ENCODE measurements at places on chromosomes 13 and 19.
A peak's percentile ranks its signal among the peaks of the same experiment; 100 is the strongest.

DNA sequence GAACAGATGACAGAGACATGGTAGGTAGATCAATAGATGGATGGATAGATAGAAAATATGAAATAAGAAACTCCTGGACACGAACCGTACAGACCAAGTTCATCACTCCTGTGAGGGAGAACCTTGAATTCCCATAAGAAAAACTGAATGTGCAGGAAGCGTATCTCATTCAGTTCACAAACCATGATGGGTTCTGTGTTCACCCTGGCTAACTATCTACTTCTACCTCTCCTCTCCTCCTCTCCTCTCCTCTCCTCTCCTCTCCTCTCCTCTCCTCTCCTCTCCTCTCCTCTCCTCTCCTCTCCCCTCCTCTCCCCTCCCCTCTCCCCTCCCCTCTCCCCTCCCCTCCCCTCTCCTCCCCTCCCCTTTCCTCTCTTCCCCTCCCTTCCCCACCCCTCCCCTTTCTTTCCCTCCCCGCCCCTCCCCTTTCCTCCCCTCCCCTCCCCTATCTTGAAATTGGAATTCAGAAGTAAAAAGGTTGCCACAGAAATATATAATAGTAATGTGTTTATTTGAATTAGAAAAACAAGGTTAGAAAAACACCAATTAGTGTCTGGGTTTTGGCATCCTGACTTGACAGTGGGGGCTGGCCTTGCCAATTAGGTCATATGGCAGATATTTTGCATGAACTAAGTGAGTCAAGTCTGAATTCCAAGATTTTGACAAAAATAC lies 75.9 kb downstream of the ANKRD10 start:
- no peak for DNase-seq

DNA sequence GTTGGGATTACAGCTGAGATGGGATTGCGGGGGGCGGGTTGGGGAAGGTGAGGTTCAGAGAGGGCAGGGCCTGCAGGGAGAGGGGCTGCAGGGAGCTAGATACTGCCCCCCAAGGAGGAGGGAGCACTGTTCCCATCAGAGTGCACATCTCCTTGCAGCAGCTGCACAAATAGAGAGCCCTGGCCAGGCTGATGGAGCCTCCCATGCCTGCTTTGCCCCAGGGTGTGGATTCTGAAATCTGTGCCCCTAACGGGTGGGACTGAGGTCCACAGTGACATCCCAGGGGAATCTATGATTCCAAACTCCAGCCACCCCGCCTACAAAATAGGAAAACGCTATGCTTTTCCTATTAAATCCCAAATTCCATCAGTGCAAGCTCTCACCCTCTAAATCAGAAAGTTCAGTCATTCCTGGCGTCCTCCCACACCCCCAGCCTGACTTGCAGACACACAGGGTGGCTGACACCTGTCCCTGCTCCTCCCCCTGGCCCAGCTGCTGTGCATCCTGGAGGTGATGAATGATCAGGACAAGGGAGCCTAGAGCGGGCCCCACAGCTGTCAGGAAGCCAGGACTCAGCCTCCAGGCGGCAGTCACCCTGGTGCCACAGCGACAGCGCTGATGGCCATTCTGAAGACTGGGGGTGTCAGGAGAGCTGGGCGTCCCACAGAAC lies 6.3 kb upstream of the CEACAM21 start:
- DNase-seq, result no peak

DNA sequence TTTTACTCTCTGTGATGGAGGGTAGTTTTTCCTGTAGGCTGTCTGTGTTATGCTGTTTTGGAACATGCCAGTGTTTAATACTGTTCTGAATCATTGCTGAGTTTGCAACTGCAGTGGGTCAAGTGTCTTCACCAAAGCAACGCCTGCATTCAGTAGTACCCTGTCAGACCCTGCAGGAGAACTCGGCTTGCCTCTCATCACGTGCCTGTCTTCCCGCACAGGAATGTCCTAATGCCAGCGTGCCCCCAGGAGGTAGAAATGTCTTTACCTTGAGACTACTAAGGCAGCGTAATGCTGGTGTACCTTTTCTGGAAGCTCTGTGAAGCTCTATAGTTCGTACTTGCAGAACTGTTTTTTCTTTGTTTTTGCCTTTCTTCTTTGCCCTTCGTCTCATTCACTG lies 42.3 kb downstream of the POLR1D start:
- no peak for DNase-seq

- DNase-seq, result no peak
Measured at GRCh38 chr19:306151-306900, 15.1 kb upstream of the PLPP2 start.

DNA sequence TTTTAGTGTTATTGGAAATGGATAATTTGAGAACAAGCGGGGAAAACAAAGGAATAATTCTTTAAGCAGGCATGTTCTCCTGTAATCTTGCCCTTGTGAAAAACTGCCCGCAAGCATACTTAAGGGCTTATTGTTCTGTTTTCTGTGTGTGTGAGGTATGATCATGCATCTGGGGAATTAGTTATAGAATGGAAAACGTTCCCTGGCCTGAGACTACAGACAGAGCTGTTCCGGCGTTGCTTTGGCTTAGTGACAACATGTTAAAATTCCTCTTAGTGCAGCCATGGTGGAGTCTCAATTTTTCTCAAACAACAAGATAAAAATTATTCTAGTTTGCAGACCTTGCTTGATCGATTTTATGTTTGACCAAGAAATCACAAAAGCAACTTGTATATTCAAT lies 560.2 kb upstream of the SPRY2 start:
- no peak for DNase-seq

GRCh38 chr13:44549476-44549875 lies 26.7 kb downstream of the TSC22D1 start:
- no peak for DNase-seq

DNA sequence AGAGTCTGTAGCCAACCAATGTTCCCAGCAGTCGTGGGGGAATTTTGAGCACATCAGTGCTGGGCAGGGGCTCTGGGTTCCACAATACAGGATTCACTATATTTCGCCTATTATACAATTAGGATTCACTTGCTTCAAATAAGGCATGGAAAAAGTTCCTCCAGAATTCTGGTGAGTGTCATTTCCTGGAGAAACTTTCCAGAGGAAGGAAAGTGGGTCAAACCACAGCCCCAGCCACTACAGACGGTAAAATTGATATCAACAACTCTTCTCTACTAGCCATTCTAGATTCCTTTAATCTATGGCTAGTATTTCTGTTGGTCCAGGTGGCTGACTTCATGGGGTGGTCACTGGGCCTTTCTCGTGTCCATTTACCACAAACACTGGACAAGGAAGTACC lies 10.5 kb downstream of the MYCBP2 start:
- DNase-seq, result no peak

- no peak for DNase-seq
Measured at GRCh38 chr19:39083599-39083982, 577 bp upstream of the ACP7 start.

- no peak for DNase-seq
Measured at GRCh38 chr19:15534957-15535864, 26.9 kb downstream of the CYP4F22 start.

DNA sequence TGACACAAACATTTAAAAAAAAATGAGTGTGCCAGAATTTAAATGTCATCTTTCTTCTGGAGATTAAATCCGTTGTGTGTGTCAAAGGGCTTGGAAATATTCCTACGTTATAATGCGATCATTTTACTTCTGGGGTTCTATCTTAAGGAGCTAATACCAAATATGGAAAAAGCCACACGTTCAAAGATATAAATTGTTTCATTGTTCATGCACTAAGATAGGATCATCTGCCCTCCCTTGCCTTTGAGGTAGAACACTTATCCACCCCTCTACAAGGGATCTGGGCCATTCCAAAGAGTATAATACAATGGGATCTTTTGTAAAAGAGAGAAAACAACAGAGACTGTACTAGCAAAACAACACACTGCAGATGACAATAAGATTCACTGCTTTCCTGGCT lies 64.9 kb downstream of the ANKRD10 start:
- no peak for DNase-seq

GRCh38 chr13:94712812-94713560 lies 641 bp upstream of the SOX21 start:
- DNase-seq, result peak; percentile 71

DNA sequence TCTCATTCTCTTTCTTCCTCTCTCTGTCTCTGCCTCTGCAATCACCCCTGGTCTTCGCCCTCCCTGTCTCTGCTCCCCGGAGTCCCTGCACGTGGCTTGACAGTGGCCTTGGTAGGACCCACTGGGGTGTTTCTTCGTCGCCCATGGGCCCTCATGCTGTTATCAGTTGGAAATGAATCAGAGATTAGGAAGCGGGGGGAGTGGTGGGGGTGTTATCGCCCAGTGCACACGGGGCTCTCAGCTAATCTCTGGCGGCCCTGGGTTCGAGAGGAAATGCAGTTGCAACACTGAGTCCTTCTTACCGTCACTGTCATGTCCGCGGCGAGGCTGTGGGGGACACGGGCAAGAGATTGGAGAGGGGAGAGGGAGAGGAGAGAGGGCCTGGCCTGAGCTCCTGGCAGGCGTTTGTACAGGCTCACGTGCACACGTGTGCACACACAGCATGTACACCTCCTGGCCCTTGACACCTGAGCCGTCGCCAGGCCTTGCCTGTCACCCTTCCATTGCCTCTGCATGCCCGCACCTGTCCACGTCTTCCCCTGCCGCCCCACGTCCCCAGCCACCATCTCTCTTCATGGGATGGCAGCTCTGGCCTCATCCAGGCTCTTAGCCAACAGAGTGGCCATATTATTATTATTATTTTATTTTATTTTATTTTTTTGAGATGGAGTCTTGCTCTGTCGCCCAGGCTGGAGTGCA lies 37.8 kb upstream of the SLC7A10 start:
- no peak for DNase-seq

- DNase-seq, result no peak
Measured at GRCh38 chr19:2722541-2723344, 1.6 kb upstream of the DIRAS1 start.

GRCh38 chr19:54390942-54391577 lies 24.2 kb upstream of the TTYH1 start:
- DNase-seq, result peak; percentile 76

- DNase-seq, result peak; percentile 83
Measured at GRCh38 chr19:51016798-51017683, 2.5 kb downstream of the KLK10 start.

- DNase-seq, result peak; percentile 84
Measured at GRCh38 chr13:98977568-98978265, at the start of gene DOCK9. Gene DOCK9, minus strand, starts transcription at chr13:98978064. Its CDS starts 155 bp downstream, at chr13:98977909.

DNA sequence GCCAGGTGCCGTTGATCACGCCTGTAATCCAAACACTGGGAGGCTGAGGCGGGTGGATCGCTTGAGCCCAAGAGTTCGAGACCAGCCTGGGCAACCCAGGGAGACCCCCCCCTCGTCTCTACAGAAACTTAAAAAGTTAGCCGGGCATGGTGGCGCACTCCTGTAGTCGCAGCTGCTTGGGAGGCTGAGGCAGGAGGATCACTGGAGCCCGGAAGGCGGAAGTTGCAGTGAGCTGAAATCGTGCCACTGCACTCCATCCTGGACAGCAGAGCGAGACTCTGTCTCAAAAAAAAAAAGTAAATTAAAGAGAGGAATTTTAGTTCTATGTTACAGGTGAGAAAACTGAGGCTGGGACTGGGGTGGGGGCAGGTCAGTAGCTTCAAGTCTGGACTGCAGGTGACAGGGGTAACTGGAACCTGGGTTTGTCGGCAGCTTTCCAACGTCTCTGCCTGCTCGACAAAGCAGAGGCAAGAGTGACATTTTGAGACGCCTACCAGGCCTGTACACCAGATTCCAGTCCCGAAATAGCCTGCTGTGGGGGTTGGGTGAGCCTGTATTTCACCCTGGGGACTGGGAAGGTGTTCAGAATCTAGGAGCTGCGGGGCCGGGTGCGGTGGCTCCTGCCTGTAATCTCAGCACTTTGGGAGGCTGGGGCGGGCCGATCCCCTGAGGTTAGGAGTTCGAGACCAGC lies 1.2 kb downstream of the SELENOW start:
- peak; percentile 69 for DNase-seq

DNA sequence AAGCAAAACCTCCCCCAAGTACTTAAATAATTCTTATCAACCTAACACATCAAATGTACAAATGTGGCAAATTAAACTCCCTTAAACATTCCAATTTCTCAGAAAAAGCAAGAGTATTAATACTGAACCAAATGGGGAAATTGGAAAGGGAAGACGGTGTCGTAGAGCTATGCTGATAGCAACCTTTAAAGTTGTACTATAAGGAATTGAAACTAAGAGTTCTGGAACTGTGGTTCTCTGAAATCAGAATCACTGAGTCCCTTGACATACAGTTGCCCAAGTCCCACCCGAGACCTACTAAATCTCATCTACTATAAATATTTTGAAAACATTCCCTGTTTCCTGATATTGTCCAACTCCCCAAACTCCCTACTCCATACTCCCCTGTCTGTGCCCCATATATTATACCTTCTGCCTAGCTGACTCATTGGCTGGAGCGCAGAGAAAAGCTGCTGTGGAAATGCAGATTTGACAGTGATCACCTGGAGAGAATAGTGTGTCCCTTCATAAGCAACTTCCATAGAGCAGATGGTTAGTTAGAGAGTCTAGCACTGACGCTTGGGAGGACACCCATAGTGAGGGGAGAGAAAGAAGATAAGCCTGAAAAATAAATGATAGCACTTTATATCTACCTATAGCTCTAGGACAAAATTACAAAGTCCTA lies 51.4 kb upstream of the ITM2B start:
- DNase-seq, result no peak

DNA sequence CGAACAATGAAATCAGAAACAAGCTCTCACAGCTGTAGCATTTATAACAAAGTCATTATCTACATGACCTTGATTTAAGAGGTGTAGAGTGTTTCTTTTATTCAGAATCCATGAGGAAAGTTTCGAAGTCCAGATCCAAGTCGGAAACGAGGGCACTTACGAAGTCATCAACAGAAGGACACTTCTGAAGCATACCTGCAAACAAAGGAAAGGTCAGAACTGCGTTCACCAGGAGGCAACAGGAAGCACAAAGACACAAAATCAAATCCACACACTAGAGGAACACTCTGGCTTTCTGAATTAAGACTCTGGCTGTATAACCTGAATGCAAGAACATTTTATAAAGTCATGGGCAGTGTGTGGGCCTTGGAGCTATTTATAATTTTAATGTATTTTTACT lies 158.9 kb downstream of the MIPEP start:
- no peak for DNase-seq

DNA sequence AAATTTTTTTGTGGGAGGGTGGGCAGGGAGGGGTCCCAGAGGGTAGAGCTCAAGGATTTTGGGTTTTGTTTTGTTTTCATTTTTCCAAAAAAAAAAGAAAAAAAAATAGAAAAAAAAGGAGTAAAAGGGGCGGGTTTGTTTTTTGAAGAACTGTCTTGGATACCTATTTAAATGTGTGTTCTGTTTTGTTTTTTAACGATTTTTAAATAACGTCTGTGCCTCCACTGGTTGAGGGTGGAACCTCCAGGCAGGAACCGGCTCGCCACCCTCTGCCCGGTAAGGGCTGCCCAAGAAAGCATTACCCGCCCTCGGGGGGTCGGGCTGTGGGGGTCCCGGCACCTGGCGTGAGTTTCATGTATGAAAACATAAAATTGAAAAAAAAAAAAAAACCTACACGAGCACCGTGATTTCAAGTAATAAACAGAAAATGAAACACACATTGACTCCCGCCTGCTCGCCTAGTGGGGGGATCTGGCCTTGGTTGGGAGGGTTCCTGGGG lies 10.4 kb downstream of the MIDN start:
- DNase-seq, result no peak

Data from head of caudate nucleus (tissue), 42 donors.